ENCODE measurements at places on chromosomes 1 and 21.

DNA sequence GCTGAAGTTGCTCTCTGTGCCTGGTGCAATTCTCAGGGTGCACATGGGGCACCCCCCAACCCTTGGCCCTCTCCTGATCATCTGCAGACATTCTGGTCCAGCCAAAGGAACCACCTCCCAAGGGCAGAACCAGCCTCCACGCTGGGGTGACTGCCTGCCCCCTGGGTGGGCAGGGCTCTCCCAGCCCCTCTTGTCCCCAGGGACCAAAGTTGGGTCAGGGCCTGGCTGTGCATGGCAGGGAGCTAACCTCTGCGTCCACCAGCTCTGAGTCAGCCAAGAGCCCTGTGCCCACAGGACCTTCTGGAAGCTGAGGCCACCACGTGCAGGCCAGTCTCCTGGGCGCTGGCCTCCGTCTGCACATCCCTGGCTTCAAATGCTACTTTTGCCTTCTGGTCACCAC lies 101.9 kb downstream of the SIK1 start:
- no peak for DNase-seq

DNA sequence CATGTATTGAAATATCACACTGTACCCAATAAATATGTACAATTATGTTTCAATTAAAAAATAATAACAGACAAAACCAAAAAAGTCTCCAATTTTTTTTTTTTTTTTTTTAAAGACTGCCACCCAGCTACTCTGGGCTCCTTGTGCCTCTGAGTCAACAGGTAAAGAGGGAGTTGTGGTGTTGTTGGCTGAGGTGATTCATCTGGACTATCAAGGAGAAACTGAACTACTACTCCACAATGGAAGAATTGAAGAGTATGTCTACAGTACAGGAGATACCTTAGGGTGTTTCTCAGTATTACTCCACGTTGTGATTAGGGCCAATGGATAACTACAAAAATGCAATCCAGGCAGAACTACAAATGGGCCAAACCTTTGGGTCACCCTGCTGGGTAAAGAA lies 67.9 kb downstream of the SCMH1 start:
- no peak for DNase-seq

DNA sequence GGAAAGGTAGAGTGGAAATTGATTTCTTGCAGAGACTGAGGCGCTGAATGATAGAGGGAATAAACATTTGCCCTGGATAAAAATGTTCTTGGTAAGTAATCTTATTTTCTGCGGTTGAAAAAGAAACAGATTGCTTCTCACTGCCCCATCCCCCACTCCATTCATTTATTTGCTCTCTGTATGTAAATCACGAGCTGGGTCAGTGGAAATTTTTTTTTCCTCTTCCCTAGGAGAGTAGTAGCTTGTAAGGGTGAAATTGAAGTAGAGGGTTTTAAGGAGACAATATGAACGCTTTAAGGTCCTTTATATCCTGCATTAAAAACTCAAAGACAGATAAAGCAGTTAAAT lies 1.4 kb upstream of the BRINP3 start:
- DNase-seq, result no peak

DNA sequence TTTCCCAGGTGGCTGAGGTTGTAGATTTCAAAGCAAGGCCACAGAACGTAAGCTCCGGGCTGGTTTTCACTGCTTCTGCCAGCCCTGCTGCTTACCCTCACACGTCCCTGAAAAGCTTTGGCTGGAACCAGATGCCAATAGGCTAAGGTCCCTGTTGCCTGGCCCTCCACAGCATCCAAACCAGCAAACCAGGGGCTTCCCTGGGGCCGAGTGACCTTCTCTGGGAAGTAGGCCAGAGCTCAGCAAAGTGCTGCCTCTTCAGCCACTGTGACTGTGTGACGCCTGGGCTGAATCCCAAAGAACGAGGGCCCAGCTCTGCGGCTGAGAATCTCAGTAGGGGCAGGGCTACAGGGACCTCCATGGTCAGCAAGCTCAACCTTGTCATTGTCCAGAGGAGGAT lies 28.9 kb upstream of the RBM15 start:
- DNase-seq, result no peak

DNA sequence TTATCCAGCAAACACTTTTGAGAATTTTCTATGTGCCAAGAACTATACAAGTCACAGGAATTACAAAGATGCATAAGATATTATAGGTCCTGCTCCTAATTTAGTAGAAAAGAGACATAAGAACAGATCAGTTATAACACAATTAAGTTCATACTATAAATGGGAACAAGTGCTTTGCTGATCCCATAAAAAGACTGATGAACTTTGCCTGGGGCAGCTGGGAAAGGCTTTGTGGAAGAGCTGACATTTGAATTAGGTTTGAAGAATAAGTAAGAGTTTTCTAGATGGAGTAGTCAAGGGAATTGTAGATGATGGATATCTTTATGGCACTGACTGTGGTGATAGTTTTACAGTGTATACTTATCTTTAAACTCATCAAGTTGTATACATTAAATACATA lies 76.5 kb downstream of the VCAM1 start:
- no peak for DNase-seq

GRCh38 chr1:183600136-183600535 lies 9.9 kb upstream of the NCF2 start:
- no peak for DNase-seq

Data from NCI-H187 (cell line).